ENCODE measurements at places on chromosomes 12 and 14.

- no peak for DNase-seq
Measured at GRCh38 chr14:26773906-26774593, 176.2 kb upstream of the NOVA1 start.

GRCh38 chr12:54141431-54142113 is 47.2 kb downstream of the SMUG1 start:
- DNase-seq = no peak

- DNase-seq = no peak
Measured at GRCh38 chr12:127813147-127813546, 453.8 kb upstream of the TMEM132C start.

DNA sequence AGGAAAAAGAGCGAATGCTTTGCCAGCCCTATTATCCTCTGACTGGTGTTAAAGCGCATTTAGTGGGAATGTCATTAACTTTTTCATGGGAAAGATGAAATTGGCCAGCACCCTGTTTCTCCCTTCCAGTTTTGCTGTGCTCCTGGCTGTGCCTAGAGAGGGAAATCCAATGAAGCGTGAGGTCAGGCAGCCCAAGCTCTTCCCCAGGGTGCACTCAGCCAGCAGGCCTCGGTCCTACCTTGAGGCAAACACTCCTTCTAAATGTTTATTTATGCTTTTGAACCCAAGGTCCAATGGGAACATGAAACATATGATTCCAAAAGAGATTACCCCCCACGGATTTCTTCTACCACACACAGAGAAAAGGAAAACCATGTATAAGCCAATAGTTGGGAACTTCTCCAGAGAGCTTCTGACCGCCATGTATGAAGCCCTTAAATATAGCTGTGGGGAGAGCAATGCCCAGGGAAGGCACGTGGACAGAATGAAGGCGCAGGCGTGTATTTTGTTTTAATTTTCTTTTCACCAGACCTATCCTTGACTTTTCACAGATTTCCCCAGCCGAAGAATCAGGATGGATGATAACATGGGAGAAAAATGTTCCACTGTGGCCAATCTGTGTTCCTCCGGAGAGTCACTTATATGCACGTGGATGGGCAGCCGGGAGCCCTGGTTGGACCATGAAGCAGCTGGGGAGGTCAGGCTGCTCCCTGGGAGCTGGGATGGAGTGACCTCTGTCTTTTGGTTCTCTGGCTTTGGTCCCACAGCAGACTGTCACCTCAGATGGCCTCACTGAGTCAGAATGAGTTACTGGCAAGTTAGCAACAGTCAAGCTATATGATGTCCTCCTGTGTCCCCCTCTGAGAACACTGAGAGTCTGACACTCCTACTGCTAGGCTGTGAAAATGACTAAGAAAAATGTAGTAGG is 37.3 kb downstream of the GPR135 start:
- DNase-seq = no peak

GRCh38 chr12:104733717-104734175 is 224.3 kb downstream of the SLC41A2 start:
- peak; percentile 37 for DNase-seq

GRCh38 chr12:91610561-91610960 is 427.9 kb upstream of the DCN start:
- DNase-seq = no peak

DNA sequence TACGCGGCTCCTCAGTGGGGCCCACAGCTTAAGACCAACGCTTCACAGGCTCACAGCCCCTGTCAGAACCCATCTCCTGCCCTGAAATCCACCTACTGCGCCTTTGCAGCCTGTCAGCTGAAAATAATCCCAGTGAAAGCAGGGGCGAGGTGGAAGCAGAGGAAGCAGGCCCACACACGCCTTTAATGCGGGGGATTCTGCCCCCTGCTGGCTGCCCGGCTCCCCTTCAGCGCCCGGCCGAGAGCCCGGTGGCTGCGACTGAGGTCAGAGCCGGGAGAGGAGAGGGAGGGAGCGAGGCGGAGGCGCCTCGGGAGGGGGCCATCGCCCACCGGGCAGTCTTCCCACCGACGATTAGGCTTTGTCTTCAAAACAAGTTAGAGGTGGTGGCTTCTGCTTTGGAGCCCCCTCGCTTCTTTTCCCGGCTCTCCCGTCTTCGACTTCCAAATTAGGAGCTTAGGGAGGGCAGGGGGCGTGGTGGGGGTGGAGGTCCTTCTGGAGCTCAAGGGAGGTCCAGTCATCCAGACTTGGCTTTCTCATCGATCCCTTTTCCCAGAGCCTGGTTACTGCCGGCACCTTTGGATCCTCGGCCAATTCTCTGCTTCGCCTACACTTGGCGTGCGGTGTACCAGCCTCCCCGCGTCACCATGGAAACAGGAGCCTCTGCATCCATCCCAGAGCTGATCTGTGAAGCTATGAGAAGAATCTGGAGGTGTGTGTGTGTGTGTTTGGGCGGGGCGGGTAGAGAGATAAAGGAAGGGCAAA is 25.2 kb upstream of the RND1 start:
- peak; percentile 67 for DNase-seq

- DNase-seq = no peak
Measured at GRCh38 chr12:1740161-1740948, 49.5 kb downstream of the ADIPOR2 start.

- no peak for DNase-seq
Measured at GRCh38 chr12:86683568-86684304, 427.5 kb upstream of the MGAT4C start.

DNA sequence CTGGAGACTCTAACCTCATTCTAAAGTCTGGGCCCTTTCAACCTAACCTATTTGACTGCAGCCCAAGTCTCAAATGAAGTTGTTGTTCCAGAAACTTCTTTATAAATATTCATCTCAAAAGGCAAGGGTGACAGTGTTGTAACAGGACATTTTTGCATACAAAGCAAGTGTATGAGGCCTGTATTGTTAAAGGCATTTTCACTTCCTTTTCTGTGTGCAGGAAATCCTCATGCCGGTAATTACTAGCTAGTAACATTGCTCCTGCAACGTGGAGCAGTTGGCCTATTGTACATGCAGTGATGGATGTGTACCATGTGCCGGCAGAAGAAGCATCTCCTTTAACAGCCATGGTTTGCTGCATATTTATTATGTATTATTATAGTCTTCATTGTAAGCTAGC is 156.5 kb upstream of the RMST start:
- peak; percentile 64 for DNase-seq

- peak; percentile 42 for DNase-seq
Measured at GRCh38 chr12:14621826-14622225, 54.1 kb upstream of the PLBD1 start.

DNA sequence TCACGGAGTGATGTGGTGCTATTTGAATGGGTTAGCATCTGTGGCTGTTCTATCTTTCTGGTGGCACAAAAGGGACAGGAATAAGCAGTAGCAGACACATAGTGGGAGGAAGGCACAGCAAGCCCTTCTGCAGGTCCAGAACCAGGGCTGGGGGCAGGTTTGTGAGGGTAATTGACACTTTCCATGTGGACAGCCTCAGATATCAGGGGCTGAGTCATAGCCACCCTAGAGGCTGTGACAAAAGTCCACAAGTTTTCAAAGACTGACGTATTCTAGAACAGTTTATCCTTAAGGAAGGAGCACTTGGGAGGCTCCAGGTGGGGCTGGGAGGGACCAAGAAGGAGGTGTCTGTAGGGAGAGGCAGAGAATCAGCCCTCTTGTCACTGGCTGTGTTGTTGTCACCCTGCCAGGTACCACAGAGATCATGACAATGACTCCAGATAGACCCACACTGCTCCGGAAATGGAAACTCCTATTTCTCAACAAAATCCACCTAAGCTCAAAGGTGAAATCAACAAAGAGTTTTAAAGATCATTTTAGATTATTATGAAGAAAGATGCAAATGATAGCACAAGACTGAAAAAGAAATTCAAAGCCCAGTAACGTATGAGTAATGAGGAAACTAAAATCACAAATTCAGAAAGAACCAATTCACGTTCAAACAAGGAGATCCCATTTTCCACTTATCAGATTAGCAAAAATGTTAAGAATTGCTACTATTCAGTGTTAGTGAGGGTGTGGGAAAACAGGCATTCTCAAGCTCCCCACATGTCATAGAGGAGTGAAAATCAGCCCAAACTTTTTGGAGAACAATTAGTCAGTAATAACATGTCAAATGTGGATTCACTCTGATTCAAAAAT is 48.3 kb downstream of the NFKBIA start:
- no peak for DNase-seq

DNA sequence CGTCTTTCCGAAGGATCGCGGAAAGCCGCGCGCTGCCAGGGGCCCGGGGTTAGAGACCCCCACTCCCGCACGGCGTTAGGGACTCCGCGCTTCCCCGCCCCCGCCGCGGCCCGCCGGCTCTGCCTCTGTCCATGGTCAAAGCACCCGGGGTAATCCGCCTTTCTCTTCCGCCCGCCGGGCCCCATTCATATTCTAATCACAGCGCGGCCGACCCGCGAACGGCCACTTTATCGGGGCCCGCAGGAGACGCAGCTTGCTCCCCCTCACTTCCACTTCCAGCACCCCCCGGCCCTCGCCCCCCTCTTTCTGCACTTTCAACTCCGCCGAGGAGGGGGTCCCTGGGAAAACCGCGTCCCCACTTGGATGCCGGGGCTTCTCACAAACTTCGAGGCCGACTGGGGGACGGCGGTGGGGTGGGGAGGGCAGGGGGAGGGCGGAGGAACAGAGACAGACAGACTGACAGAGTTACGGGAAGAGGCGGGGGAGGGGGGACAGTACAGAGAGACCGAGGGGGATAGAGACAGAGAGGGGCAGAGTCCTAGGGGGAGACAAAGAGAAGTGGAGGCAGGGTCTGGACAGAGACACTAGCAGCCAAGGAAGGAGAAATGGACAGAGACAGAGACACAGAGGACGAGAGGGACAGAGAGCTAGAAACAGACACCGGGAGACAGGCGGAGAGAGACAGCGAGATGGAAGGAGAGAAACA is 1.1 kb upstream of the RFX4 start:
- no peak for DNase-seq

DNA sequence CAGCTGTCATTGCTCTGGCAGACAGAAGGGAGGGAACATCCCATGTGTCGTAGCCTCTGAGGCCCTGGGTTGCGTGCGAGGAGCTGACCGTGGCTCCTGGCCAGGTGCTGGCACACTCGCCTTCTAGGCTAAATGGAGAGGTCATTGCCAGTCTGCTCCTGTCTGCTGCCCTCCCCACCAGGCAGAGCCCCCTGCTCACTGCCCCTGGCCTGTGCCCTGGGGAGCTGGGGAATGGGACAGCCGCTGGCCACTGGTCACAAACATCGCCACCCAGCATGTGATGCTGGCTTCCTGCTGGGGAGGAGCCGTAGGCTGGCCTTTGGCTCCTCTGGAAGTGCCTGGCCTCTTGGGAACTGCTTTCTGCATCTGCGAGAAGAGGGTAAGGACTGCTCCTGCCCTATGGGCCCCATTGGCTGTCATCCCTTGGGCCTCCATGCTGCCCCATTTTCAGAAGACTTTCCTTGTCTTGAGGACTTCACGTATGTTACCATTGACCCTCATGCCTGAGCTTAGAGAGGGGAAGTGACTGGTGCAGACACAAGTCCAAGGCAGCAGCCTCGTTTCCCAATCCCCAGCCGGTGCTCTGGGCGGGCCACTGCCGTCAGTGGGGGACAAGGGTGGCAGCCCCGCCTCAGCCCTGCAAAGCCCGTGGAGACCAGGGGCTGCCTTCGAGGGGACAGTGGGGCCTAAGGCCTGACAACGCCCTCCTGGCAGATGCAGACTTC is 2.0 kb upstream of the TNFAIP2 start:
- DNase-seq = peak; percentile 91

GRCh38 chr14:68523989-68524725 is 268.7 kb downstream of the ZFP36L1 start:
- DNase-seq = no peak

GRCh38 chr14:62921466-62921865 is 123.8 kb downstream of the KCNH5 start:
- DNase-seq = no peak

- no peak for DNase-seq
Measured at GRCh38 chr12:89664441-89664840, 44.2 kb downstream of the ATP2B1 start.

DNA sequence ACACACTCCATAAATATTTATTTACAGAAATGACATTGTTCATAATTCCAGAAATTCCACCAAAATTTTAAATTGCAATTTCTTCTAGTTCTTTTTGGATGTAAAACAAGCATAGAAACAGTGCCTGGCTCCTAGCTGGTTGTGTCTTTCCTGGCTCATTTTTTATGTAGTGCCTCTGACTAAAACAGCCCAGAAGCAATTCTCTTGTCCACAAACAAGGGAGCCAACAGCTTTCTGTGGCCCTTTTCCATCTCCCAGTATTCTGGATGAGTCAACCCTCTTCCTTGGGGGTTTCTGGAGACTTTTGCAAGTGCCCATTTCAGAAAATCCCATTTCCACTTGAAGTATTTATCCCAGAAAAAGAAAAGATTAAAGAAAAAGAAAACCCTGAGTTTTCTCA is 141.4 kb downstream of the PHLDA1 start:
- no peak for DNase-seq

DNA sequence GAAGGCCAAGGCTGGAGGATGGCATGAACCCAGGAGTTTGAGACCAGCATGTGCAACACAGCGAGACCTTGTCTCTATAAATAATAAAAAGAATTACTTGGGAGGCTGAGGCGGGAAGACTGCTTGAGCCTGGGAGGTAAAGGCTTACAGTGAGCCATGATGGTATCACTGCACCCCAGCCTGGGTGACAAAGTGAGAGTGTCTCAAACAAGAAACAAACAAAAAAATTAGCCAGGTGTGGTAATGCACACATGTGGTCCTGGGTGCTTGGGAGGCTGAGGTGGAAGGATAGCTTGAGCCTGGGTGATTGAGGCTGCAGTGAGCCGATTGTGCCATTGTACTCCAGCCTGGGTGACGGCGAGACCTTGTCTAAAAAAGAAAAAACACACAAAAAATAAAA is 1.7 kb upstream of the GPRC5A start:
- no peak for DNase-seq

DNA sequence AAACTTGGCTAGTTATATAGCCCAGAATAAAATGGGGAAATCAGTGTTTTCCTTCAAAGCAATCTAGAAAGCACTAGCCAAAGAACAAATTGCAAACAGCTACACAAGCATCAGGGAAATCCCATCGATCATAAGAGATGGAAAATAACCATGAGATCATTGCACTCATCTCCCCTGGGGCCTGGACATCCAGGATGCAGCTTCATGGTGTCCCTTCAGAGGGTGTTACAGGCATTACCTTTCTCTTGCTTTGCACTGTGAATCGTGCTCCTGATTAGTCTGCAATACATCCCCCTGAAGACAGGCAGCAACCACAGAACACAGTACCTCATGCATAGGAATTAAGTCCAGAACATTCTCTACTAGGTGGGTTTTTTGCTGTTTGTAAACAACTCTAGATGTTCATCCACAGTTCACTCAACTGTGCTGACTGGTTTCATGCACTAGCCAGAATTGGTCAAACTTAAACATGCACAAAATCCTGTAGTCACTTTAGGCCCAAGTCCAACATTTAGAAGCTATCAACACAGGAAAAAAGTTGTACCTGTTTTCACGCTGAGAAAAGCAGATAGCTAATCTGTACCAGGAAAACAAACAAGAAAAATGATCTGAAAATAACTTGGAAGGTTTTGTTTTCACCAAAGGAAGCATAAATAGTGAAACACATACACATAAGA is 120.1 kb downstream of the ZFP36L1 start:
- no peak for DNase-seq

DNA sequence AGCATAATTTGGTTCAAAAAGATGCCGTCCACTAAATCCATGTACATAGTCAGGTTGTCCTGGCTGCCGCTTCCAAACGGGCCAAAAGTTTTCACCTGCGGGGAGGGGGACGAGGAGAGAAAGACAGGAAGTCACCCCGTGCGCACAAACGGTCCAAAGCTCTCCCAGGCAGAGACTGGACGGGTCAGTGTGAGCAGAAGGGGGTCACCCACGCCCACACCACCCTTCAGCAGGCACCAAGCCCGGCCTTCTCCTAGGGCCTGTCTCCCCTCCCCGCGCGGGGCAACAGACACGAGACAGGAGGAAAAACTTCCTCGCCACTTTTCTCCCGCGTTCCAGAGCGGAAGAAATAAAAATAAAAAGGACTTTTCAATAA is 888 bp downstream of the CCDC88C start:
- no peak for DNase-seq

Data from inflammatory macrophage treated with lipopolysaccharide for 4 hours (primary cell).